ENCODE measurements at places on chromosomes 1 and 21.
A peak's percentile ranks its signal among the peaks of the same experiment; 100 is the strongest.

- no peak for DNase-seq
Observed at GRCh38 chr1:23742670-23743286, 493 bp upstream of the ELOA start.

DNA sequence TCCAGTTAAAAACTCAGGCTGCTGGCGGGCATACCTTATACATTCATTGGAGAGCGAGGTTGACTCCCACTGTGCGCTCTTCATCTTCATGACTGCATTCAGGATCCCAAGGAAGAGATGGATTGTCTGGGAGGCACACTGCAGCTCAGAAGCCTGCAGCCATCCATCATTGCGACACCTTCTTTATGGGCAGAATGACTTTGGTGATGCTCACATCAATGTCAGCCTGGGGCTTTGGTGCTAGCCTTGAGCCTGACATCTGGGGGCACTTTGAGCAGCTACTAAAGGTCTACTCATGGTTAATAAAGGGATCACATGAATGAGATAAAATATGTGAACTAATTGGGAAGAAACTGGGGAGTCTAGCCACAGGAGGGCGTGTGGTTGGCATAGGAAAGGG, 229.3 kb downstream of the PRDM2 start:
- no peak for DNase-seq

- no peak for DNase-seq
Observed at GRCh38 chr1:185917646-185918045, 183.5 kb downstream of the HMCN1 start.

DNA sequence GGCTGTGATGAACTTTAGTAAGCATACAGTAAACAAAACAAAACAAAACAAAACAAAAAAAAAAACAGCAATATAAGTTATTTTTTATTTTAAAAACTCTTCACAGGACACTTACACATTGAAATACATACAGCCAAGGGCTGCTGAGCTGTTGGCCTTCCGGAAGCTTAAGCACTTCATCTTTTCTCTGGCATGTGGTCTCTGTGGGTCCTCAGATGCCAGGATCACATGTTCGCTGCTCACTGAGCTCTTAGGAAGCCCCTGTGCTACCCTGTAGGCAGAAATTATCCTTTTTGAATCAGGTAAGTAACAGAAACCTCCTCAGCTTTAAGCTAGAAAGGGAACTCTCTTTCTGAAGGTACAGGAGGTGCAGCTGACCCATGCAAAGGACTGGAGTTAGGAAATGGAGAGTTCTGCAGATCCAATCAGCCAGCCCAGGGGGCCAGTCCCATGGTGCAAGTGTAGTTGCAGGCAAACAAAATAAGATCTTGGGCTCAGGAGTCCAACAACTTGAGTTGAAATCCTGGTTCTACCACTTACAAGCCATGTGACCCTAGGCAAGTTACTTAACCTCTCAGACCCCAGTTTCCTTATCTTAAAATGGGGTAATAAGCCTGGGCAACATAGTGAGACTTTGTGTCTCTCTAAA, 22.4 kb upstream of the MED18 start:
- DNase-seq = no peak

DNA sequence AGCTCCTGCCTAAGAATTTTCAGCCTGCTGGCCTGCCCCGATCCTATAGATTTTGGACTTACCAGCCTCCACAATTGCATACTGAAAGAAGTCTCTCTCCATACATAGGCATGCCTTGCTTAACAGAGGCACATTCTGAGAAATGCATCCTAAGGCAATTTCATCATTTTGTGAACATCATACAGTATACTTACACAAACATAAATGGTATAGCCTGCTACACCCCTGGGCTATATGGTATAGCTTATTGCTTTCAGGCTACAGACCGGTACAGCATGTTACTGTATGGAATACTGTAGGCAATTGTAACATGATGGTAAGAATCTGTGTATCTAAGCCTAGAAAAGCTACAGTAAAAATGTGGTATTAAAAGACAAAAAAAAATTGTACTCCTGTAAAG, 174.7 kb downstream of the NRIP1 start:
- DNase-seq = no peak

- no peak for DNase-seq
Observed at GRCh38 chr21:33856893-33857527, 58.6 kb downstream of the ATP5PO start.

DNA sequence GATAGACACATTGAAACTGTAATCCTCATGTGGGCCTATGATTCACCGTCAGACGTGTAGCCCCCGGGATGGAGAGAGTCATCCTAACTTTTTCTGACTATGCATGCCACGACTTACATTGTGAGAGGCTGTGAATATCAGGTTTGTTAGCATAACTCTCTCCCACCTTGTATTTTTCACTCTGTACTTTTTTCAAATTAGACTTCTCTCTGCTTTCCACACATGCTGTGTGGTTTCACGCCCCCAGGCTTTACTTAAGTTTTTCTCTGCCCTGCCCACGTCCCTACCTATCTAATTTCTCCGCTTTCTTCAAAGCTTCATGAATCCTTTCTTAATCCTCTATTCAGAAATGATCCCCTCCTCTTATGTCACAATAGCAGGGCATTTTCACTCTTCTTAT, 3.4 kb upstream of the NCAM2 start:
- DNase-seq = no peak

DNA sequence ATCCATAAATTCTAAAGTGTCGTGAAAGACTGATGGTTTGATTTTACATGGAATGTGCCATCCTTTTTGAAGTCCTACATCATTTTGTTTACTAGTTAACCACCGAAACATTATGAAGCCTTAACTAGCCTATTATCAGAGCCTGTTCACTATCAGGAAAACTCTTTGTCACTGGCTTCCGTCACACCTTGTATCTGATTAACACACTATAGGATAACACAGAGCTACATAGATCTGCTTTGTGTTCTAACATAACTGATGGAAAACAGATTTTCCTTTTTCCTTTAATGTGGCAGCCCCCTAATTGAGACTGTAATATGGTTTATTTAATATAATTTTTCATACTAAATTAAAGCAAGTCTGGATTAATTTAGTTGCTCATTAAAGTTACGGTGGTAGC, 74.5 kb upstream of the SCYL3 start:
- DNase-seq = no peak

- DNase-seq = no peak
Observed at GRCh38 chr1:244328476-244328875, 123.2 kb downstream of the ADSS2 start.

- DNase-seq = no peak
Observed at GRCh38 chr1:178945763-178946266, 74.9 kb upstream of the ANGPTL1 start.

DNA sequence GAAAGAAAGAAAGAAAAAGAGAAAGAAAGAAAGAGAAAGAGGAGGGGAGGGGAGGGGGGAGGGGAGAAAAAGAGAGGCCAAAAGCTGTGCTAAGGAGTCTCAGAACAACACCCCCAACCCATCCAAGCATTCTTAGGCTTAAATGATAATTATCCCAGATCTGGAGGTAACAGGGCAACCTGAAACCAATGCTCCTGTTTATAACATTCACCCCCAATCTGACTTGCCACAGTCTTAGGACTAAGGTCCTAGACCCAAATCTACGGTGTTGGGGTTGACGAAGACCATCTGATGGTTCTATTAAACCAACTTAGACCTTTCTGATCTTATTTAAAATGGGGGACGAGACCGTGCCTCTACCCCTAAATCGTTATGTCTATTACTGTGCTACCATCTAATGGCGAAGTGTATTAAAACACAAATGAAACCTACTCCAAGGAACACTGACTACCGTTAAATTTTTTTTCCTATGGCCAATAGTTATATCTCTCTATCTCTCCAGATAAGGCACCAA, 119.3 kb upstream of the CDC42BPA start:
- no peak for DNase-seq

DNA sequence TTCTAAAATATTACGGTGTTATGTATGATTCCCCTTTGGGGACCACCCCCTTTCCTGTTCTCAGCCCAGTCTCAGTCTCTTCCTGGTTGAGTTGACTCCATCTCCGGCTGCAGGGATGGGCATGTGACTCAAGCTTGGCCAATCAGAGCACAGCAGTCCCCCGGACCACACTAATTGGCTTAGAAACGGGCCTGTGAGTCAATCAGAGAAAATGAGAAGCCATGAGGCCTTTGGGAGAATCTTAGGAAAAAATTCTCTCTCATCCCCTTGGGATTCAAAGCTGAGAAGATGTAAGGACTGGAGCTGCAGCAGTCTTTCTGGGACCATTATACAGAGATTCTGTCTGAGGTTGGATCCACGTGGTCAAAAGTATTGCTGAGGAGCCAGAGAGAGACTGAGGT, 10.7 kb upstream of the FHAD1 start:
- no peak for DNase-seq

DNA sequence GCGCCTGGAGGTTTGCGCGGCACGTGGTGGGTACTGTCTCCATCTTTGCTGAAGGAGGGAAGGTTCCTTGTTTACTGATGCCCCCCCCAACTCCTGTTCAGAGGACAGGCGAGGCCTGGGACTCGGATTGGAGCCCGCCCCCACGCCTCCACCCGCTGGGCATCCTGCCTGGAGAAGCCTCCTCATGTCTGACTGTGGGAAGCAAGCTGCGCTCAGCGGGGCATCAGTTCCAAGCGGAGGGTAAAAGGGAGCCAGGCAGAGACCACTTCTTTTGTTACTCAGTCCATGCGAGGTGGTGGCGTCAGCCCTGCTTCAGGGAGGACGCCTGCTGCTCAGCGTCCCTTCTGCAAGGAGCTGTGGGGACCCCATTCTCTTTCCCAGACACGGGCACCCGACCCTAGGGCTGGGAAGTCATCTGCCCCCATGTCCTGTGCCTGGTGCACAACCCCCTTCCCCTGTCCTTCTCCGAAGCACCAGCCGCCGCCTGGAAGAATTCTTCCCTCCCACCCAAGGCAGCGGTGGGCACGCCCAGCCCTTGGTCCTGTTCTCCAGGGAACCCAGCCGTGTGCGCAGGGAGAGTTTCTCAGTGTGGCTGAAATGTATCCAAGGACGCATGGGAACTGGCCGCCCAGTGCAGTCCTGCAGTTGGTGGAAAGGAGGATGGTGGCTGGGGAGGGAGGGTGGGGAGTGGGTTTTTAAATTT, 414.0 kb downstream of the CAMTA1 start:
- no peak for DNase-seq

DNA sequence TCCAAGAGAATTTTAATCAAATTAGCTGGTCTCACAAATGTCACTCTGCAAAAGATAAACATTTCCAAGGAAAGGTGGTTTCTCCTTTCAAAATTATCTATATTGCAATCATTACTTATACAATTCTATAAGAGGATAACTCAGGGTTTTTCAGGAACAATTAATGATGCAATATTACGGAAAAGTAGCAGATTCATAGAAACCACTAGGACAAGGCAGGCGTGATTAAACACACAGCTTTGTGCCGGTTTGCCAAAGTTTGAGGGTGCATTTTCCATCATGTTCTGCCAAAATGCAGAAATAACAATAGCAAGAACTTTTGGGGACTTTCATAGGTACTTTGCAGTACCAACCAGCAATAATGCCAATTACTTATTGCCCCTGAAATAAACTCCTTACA, 605 bp downstream of the TNFRSF9 start:
- no peak for DNase-seq

- DNase-seq = peak; percentile 78
Observed at GRCh38 chr1:66350001-66350547, 183.9 kb upstream of the SGIP1 start.

DNA sequence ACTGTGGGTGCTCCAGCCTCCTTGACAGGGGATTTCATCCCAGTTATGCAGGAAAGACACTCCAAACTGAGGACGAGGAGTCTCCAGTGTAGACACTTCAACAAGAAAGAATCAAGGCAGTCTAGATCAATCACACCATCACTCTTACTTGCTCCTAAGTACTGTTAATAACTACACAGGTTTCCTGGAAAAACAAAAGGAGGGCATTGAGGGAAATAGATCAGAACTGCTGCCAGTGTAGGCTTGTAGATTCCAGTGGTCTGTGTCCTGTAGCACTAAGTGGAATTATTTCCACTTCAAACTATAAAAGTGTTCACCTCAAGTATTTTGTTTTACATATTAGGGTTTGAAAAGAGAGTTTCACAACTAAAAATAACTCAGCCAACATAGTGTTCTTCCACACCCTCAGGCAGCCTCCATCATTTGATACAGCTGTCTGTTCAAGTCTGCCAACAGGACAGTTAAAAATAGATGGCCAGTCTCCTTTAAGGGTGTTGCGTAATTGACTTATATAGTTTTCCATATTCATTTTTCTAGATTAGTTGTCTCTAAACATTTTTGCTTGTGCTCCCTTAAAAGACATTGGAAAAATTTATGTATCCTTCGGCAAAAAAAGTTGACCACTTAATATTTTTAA, 32.0 kb upstream of the AGL start:
- no peak for DNase-seq

- no peak for DNase-seq
Observed at GRCh38 chr1:15226388-15227255, 20.4 kb upstream of the FHAD1 start.

- DNase-seq = no peak
Observed at GRCh38 chr1:159647616-159648015, 60.0 kb downstream of the APCS start.

DNA sequence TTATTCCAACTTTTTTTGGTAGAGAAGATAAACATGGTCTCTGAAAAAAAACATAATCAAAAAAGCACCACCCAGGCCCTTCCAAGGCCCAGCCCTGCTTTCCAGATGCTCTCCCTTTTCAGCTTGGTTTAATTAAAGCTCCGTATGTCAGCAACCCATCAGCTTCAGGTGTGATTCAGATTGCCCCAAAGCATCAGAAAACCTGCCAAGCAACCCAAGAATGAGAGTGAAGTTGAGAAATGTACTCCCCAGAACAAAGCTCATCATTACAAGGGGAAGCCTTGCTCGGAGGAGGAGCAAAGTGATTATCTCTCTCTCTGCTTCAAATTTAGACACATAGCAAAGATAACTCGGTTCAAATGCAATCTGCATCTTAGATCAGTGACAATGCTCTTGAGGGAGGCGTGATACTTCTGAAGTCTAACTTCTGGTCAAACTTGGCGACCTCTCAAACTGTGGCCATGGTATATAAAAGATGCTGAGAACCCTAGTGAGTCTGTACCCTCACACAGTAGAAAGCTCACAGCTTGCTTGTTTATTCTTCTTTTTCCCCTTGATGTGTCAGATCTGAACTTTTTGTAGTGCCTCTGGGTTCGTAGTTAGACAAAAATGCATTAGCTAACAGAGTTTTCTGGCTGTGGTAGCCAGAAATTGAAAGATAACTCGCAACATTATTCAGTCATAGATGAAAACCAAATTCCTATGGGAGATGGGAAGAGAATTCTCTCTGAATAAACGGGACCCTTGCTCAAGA, 63.3 kb upstream of the ZC3H11B start:
- no peak for DNase-seq

- DNase-seq = no peak
Observed at GRCh38 chr1:1198423-1199140, 7.8 kb downstream of the TNFRSF18 start.

DNA sequence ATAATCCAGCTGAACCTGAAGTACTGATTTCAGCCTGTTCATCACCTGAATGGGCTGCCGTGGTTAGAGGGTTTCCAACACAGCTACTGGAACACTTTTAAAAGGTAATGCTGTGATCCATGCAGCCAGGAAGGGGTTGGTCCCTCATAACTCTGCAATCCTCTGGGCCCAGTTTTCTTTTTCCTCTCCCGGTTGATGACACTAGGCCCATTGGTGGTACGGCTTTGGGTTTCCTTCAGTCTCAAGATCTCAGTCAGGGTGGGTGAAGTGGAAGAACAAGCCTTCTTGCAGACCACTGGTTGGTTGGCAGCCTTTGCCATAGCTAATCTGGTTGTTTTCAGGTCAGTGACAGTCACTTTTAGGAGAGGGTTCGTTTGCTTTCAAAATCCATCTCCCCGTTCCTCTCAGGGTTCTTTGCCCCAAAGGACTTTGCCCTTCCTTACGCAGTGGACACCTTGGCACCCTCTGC, 502 bp upstream of the SLC35A3 start:
- no peak for DNase-seq
